Lower leg skin (tissue), 4 donors: ENCODE measurements at places on chromosomes 12 and 14. TPM values are rescaled to one million over a fixed set of nuclear protein-coding genes. Genes with fewer than 3 reads are reported as not detected.

DNA sequence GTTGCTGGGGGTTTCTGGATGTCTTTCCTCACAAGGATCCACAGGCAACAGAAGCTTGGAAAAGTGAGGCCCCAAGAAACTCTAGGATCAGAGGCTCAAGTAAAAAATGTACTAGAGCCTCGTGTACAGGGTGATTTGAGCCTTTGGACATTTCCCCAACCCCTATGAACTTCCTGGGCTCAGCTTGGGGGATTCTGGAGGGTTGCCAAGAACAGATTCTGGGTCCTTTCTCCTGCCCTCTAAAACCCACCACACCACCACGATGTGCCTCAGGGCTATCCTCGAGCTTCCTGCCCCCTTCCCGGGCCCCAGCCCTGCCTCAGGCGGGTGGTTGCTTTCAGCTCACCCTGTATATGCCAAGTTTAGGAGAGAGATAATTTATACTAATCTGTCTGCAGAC, 583 bp downstream of the FAM186B start:
- no peak for DNase-seq

The BORCS5 gene
- 12.8 TPM for total RNA-seq

- DNase-seq: no peak
These were observed 12.3 kb downstream of the GPX2 start for GRCh38 chr14:64930085-64930843.

- no peak for DNase-seq
These were observed 133.6 kb downstream of the TTLL5 start for GRCh38 chr14:75794615-75795038.

The CDCA3 gene
- total RNA-seq: 3.4 TPM

The MVK gene
- 63.9 TPM for total RNA-seq
